ENCODE measurements at places on chromosomes 7 and 10.

DNA sequence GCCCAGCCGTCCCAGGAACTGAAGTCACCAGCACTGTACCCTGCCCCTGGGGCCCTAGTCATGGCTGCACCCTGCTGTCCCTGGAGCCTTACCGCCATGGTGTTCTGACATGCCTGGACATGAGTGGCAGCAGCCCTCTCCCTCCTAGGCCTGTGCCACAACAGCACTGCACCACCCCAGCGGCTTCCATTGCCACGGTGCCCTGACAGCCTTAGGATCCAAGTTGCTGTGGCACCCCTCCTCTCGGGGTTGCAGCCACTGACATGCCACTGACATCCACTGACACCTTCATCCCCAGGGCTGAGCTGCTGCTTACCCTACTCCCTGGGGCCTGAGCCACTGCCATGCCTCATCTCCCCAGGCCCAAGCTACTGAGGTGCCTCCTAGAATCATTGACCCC, 39.6 kb upstream of the SHH start:
- no peak for DNase-seq

GRCh38 chr7:92872701-92873100, 36.3 kb upstream of the CDK6 start:
- no peak for DNase-seq

DNA sequence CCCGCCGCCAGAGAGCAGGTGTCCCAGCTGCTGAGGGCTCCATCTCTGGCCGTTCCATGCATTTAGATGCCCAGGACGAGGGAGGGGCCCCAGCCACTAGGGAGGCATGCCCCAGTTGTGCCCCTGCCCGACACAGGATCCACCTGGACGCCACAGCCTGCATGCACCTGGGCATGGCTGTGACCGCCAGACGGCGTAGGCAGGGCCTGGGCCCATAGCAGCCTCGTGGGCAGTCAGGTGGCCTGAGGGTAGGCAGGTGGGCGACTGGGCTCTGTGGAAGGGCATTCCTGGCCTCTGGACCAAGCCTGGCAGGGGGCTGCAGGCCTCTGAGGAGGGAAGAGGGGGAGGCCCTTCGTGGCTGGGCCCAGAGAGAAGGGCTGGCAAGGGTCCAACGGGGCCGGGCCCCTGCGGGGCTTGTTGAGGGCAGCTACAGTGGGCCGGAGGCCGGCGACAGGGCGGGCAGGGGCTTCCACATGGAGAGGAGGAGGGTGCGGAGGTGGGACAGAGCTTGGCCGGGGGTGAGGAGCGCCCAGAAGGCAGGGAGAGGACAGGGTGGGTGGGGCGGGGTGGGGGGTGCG, 76.0 kb upstream of the NKX6-2 start:
- DNase-seq = no peak

DNA sequence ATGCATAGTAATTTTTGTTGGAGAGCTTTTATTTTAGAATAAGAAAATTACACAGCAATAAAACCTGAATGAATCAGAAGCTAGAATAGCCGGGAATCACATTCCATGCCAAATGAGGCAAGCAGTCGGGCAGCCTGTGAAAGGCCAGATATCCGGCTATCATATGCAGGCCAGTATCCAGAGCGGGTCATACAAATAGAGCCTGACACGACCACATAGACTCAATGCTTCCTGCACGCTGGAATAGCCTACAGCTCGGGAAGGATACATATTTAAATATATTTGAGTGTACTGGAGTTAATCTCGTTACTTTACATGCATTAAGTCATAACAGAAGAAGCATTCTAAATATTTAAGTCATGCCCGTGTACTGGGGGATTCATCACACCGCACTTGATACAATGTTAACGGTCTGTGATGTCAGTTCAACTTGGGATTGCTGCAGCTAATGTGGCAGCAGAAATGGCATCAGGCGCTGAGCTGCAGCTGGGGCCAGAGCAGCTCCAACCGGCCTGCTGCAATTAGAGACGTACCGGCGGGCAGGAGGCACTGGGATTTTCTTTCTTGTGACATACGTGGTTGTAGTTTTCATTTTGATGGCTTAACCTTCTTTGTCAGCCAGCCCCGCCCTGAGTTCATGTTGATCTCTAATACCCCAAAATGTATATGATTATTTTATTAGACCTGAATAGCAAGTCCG, 112.0 kb downstream of the EBF3 start:
- DNase-seq = no peak

GRCh38 chr7:106255246-106255645, 29.5 kb downstream of the NAMPT start:
- DNase-seq = no peak

DNA sequence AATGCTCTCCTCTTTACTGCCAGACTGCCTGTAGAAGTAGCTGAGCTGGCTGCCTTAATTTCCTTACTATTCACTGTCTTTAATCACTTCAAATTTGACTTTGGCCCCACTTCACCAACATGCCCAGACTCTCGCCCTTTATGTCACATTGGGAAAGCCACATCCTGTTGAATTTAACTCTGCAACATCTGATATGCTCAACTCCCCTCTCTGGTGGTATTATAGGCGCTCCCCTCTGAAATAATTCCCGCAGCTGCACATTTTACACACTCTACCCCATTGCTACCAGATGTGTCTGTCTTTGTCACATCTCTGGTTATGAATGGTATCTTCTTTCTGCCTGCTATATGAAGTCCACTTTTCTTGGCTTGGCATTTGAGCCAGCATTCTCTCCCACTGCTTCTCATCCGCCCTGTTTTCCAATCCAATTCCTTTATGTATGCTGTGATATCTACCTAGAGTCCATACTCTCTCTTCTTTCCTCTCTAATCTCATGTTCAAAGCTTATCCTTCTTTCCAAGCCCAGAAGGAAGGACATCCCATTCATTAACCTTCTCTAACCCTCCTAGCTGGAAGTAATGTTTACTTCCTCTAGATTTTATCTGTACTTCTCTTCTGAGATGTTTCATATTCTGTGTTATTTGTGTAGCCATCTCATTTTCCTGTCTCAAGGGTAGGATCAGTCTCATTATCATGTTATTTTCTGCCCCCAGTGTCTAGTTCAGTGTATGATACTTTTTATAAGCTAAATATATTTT, 134.5 kb downstream of the ST7 start:
- DNase-seq = no peak

DNA sequence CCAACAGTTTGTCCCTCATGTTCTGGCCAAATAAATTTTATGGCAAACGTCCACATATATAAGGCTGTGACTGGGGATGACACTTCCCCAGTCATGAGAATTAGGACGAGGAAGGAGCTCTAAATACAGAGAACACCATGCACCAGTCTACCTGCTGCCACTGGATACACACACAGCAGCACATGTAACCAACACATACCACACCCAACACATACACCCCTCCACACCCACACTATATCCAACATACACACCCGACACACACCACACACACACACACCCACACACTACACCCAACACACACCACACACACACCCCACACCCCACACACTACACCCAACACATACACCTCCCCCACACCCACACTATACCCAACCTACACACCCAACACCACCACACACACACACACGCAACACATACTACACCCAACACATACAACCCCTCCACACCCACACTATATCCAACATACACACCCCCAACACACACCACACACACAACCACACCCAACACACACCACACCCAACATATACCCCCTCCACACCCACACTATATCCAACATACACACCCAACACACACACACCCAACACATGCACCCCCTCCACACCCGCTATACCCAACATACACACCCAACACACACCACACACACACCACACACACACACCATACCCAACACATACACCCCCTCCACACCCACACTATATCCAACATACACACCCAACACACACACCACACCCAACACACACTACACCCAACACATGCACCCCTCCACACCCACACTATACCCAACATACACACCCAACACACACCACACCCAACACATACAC, 74.1 kb downstream of the HIPK2 start:
- no peak for DNase-seq

DNA sequence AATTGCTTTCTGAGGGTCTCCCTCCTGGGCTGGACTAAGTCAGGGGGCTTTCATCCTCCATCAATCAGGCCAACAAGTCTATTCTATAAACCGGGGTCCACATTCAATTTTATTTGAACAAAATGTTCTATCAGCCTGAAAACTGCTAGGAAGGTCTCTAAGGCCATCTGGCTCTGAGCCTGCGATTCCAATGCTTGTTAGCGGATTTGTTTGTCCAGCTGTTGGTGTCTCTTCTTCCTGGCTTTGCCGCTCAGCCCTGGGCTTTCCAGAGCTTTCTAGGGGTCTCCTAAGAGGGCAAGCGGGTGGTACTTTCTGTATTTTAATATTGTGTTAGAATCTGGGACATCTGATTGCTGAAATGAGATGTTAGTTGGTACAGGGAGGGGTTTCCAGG, 136.7 kb downstream of the VIPR2 start:
- no peak for DNase-seq
